ENCODE measurements at places on chromosomes 6 and 20. TPM values are rescaled to one million over a fixed set of nuclear protein-coding genes. Genes with fewer than 3 reads are reported as not detected.

DNA sequence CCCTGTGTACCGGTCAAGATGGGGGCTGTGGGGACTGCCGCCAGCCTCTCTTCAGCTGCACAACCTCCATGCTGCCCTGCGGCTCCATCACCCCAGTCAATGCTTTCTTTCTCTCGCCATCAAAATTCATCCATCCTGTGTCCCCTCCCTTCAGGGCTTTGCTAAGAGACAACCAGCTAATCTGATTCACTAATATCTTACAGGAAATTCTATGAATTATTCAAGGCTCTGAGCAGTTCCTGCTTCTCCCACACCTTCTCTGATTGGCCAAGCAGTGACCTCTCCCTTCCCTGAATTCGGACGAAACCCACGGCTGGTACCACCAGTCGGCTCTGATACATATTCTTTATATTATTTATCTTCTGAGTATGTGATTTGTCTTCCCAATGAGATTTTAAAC is 13.8 kb downstream of the ITPR3 start:
- DNase-seq: no peak

DNA sequence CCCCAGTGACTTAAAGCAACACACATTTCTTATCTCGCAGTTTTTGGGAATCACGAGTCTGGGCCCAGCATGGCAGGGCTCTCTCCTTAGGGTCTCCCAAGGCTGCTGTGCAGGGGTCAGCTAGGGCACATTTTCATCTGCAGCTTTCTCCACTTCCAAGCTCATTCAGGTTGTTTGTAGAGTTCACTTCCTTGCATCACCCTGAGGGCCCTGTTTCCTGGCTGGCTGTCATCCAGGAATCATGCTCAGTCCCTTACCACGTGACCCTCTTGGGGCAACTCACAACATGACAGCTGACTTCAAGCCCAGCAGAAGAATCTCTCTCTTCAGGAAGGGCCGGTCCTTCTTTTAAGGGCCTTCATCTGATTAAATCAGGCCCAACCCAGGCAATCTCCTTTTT is 21.3 kb downstream of the SNAP25 start:
- DNase-seq: no peak

GABRR1 gene
- polyA plus RNA-seq: not detected

CST1 gene
- polyA plus RNA-seq: not detected

All from right lung (tissue), 10 donors.